ENCODE measurements at places on chromosomes 12 and 14.

GRCh38 chr14:20632448-20632830 is 9.1 kb downstream of the OR6S1 start:
- no peak for DNase-seq

DNA sequence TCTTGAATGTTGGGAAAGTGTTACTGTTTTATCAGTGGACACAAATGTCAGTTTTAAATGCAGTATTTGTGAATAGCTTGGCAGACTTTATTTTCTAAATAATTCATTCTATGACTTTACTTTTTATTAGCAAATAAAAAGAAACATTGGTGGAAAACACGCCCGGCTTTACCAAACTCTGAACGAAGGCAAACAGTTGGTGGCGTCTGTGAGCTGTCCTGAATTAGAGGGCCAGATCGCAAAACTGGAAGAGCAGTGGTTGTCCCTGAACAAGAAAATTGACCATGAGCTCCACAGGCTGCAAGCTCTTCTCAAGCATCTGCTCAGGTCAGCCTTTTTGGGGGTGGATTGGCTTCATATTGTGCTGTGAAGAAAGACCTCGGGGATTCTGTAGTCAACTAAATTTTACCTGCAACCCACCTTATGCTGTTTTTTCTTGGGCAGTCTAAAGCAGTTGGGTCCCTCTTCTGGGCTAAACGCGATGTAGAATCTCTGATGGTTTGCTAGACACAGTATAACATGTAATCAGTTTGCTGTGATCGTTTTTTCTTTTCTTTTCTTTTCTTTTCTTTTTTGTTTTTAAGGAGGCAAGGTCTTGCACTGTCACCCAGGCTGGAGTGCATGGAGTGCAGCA is 156.4 kb downstream of the ESR2 start:
- DNase-seq, result no peak

DNA sequence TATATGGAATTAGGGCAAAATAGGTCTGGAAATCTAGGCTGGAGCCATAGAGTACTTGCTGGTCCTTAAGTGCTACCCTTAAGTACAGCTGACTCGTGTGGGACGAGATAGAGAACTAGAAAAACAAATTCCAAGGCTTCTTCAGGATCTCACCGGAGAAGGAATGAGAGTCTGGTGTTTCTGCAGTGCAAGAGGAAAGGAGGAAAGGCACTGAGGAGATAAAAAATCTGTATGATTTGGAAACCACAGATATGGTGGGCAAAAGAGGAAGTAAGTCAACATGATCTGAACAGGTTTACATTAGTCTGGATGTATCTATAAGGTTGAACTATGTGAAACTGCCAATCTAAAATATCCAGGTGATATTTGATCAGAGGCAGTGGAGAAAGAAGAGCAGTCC is 134.4 kb upstream of the SOX5 start:
- DNase-seq, result no peak

- DNase-seq, result no peak
Observed at GRCh38 chr12:70194076-70194475, 49.2 kb upstream of the CNOT2 start.

DNA sequence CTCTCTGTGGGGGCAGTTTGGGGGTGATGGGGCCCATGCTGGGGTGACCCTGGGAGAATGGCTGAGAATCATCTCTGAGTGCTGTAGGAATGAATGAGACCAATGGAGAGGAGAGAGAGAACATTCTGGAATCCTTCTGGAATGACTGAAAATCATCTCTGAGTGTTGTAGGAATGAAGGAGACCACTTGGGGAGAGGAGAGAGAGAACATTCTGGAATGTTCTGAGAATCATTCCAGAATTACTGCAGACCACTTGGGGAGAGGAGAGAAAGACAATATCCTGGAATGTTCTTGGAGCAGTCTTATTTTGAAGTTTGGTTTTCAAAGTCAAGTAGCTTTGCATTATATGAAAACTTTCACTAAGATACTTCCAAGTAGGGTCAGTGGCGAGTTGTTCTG is 64.3 kb downstream of the ZNF664 start:
- no peak for DNase-seq

- DNase-seq, result no peak
Observed at GRCh38 chr12:64243809-64244208, 21.7 kb upstream of the KICS2 start.

GRCh38 chr14:20138520-20138919 is at the start of gene OR4N5:
Gene OR4N5 (plus strand): TSS chr14:20138820. CDS start chr14:20143736, 4,916 bp downstream.
- DNase-seq, result no peak

DNA sequence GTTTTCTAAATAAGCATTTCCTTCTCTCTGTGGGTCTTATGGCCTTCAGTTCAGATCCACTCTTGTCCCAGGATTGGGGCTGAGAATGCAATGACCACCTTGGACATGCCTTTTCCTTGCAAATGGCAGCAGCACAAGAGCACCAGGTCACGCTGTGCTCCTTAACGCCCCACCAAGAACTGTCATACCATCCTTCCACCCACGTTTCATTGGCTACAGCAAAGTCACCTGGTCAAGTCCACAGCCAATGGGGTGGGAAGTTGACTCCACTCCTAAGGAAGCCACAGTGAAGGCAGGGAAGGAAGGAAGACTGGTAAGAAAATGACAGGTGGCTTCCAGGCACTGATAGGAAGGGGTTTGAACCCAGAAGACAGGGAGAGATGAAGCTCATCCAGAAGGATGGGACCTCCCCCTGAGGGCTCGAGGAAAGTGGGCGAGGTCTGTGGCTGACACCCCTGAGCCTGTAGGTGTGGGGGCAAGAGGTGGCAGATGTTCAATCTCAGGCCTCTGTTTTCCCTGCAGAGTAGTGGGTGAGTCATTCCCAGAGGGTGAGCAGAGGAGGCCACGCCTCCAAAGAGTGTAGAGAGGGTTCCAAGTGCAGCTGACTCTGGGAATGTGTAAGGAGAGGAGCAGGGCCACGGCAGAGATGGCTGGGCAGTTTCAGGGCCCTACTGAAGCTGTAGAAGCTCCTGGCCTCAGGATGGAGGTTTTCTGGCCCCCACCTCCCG is 113.5 kb upstream of the VRK1 start:
- no peak for DNase-seq

GRCh38 chr14:34548472-34548981 is 9.0 kb upstream of the EAPP start:
- DNase-seq, result peak; percentile 32

DNA sequence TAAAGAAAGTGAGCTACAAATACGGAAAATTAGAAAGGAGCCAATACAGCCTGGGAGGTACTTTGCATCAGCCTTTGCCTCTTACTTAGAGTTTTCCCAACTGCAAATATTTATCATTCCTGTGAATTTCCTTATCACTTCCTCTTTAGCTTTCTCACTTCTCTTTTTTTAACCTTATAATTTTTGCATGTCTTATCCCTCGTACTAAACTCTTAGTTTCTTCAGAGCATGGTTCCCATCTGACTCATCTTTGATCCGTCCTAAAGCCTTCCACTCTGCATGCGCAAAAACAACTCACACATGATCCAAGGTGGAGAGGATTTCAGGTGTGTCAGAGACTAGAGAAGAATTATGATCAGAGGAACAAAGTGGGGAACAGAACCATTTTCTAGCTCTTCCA is 9.6 kb upstream of the SNAPC1 start:
- no peak for DNase-seq

DNA sequence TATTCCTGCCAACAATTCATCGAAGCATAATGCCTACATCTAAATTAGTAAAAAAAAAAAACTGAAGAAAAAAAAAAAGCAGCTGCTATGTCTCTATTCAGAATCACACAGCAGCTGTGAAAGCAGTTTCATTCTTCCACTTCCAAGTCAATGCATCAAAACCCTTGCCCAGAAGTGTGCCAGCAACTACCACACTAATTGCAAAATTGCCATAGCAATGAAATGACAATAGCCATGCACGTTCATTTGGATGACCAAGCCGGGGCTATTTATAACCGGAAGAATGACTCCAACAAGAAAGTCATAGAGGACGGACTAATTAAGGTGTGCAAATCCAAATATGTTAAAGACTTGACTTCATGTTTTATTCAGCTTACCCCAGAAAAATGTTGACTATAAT is 42.5 kb downstream of the SLC2A13 start:
- DNase-seq, result no peak

DNA sequence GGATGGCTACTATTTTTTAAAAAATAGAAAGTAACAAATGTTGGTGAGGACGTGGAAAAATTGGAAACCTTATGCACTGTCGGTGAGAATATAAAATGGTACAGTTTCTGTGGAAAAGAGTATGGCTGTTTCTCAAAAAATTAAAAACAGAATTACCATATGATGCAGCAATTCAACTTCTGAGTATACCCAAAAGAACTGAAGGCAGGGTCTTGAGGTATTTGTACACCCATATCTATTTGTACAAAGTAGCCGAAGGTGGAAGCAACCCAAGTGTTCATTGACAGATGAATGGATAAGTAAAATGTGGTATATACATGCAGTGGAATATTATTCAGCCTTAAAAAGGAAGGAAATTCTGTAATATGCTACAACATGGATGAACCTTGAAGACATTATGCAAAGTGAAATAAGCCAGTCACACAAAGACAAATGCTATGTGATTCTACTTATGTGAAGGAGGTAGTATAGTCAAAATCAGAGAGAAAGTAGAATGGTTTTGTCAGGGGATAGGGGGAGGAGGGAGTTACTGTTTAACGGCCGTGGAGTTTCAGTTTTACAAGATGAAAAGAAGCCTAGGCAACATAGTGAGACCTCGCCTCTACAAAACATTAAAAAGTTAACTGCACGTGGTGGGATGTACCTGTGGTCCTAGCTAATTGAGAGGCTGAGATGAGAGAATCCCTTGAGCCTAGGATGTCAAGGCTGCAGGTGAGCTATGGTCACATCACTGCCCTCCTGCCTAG is 38.4 kb upstream of the CCT2 start:
- DNase-seq, result no peak

GRCh38 chr12:122813310-122813713 is 21.9 kb upstream of the HIP1R start:
- DNase-seq, result no peak

- DNase-seq, result no peak
Observed at GRCh38 chr14:61528591-61529021, 166.7 kb upstream of the HIF1A start.

DNA sequence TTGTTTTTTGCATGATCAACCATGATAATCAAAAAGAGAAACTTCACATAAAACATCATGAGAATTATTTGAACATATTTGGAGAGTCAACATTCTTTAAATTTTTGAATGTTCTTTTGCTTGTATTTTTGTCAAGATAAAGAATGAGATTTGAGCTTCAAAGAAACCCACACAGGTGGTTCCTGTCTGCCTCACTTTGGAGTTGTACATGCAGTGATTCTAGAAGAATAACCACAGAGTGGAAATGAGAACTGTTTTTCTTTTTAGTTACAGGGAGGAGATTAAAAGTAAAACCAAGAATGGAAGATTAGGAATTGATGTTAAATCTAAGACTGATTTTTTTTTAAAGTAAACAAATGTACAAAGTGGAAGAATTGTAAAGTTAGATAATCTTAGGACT is 2.3 kb upstream of the ZNF705A start:
- DNase-seq, result no peak

DNA sequence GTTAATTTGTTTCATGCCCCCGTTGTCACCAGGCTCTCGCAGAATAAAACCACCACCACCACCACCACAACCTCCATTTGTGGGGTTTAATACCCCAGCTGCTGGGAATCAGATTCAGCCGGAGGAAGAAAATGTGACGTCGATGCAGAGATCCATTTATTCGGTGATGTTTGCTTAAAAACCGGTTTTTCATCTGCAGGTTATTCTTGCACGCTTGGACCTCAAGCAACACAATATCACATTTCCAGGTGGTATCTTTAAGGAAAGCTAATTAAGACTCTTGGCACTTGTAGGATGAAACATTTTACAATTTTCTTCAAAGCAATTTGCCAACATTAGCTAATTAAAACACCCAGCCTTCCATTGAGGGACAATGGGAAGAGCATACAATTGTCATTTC is 39.8 kb downstream of the SPRING1 start:
- no peak for DNase-seq

DNA sequence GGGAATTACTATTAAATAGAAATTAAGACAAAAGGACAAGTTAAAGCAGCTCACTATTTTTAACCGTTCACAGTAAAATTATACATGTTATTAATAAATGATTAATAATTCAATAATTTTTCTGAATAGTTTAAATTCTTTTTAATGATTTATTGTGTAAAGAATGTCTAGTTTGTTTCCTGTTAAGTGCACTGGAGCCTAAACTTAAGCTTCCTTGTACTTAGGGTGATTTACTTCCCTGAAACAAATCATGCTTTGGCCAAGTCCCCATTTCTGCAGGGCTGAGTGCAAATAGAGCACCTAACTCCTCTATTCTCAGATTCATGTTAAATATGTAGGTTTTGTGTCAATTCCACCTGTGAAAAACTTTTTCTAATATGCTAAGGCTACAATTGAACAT is 188.9 kb upstream of the PDZRN4 start:
- no peak for DNase-seq

GRCh38 chr12:69739287-69740191 is 879 bp downstream of the RAB3IP start:
- DNase-seq, result peak; percentile 85

DNA sequence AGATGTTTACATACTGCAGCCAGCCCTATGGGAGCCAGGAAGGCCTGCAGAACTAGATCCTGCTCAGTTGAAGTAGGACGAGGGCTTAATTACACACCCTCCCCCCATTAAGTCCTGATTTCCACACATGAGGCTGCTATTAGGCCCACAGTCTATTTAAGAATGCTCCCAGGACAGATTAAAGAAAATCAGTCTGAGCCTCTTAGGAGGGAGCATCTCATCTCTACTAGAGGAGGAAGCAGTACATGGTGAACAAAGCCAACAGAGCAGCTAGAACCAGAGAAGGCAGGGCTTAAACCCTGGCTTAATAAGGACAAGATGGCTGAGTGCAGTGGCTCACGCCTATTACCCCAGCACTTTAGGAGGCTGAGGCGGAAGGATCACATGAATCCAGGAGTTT is 55.8 kb upstream of the ARHGAP5 start:
- no peak for DNase-seq

DNA sequence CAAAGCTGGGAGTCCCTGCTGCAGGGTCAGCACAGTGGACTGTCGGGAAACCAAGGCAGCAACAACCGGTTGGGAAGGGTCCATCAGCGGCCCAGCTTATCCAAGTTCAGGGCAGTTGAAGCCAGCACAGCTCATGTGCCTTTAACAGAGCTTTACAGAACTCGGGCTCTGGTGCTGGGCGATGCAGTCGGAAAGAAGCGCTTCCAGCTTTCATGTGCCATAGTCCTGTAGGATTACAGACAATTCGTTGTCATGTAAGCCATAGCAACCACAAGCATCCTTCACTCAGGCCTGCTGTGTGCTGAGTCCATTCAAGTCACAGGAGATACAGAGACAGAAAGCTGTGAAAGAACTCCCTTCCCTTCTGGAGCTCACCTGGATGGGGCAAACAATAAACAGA is 3.5 kb upstream of the FAM181A start:
- DNase-seq, result no peak

DNA sequence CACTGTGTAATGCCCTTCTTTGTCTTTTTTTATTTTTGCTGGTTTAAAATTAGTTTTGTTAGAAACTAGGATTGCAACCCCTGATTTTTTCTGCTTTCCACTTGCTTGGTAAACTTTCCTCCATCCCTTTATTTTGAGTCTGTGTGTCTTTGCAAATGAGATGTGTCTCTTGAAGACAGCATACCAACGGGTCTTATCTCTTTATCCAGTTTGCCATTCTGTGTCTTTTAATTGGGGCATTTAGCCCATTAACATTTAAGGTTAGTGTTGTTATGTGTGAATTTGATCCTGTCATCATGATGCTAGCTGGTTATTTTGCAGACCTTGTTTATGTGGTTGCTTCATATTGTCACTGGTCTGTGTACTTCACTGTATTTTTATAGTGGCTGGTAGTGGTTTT is 43.5 kb upstream of the LALBA start:
- DNase-seq, result no peak

All from upper lobe of right lung (tissue), 1 donor.